ENCODE measurements at places on chromosomes 2 and 18.

GRCh38 chr2:54577035-54577434 lies 120.9 kb downstream of the SPTBN1 start:
- no peak for DNase-seq

DNA sequence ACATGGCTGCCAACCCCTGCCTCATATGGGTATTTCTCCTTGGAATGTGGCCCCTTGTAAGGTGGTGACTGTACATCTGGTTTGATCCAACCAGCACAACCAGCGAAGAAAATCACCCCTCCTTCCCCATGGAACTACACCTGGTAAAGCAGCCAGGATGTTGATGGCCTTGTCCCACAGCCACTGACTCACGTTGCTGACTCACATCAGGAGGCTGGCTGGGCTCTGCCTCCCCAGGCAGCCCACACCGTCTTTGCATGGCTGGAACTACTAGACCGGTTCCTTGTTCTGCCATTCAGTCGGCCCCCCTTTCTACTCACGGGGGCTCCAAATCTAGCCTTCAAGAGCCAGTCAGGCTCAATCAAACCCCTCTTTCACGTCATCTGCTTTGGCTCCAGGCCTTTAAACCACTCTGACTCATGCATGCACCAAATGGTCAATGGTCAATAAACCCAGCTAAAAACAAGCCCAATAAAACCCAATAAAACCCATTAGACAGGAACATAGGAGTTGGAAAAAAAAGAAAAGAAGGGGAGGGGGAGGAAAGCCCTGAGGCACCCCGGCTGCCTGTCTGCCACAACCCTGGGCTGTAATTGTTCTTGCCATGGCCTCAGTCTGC lies 114.8 kb downstream of the PLB1 start:
- DNase-seq, result no peak

DNA sequence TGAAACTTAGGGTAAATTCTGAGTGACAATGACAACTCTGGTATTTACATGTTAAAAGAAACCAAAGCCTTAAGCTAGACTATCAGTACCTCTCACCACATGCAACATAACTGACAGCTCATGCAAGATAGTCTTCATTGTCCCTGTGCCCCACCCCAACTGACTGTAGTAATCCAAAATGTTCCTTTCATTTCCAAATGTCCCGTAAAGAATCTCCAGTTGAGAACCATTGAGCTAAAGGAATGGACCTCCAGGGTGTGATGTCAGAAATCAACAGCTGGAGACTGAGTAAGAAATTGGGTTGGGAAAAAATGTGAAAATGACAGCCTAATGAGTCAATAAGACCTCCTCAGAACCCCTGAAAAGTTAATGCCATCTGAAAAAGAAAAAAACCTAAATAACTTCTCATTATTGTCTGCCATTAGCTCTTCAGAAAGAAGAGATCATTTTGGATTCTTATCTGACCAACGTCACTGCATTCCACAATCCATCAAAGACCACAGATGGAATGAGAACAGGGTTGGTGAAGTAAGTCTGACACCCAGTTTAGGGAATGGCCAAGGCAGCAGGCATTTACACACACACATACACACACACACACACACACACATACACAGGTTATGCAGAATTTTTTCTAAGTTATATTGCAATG lies 51.7 kb upstream of the ACVR2A start:
- DNase-seq, result no peak

DNA sequence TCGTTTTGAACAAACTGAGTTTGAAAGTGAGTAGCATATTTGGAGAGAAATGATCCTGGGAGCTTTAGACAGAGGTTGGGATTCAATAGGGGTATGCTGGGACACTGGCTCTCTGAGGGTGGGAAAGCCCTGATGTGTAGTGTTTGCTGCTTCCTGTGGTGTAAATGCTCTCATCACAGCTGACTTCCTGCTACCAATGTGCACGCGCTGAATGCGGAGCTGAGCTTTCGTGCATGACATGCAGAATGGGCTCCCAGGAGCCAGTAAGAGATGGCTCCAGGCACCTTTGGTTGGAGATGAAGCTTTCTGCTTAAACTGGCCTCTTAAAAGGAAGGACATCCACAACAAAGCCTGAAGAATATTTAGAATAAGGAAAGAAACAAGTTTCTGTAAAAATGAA lies 224.1 kb upstream of the CCDC150 start:
- DNase-seq, result no peak

DNA sequence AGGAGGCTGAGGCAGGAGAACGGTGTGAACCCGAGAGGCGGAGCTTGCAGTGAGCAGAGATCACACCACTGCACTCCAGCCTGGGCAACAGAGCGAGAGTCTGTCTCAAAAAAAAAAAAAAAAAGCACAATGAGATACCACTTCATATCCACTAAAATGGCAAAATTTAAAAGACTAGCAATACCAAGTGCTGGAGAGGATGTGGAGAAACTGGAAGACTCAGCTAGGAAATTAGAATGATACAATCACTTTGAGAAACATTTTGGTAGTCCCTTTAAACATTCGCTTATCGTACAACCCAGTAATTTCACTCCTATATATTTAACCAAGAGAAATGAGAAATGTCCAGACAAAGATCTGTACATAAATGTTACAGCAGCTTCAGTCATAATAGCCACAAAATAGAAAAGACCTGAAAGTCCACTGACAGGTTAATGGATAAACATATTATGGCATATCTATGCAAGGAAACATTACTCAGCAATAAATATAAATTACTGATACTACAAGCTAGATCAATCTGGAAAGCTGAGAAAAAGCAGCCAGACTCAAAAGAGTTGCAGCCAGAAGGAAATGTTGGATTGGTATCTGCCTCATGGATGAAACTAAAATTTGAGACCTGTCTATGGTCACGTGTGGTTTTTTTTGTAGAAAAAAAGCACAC lies 40.0 kb downstream of the WDSUB1 start:
- DNase-seq, result no peak

DNA sequence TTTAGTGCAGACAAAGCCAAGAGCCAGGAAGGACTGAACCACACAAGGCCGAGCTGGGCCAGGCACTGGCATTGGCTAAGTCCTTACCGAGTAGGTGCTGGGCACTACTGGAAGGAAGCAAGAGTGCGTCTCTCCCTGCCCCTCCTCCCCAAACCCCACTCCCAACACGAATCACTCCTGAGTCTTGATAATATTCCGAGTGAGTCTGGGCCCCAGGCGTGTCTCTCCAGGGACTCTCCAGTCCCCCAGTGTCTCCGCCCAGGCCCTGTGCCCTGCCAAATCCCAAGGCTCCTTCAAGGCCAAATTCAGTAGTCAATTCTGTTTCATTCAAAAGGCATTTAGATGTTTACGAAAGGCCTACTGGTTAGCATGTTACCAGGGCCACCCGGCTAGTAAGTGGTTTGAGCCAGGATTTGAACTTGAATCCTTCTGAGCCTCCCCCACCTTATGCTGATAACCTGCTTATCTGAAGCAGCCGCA lies 82.8 kb downstream of the GLI2 start:
- no peak for DNase-seq

- DNase-seq, result no peak
These were observed 80.8 kb downstream of the RAB31 start for GRCh38 chr18:9788860-9789259.

DNA sequence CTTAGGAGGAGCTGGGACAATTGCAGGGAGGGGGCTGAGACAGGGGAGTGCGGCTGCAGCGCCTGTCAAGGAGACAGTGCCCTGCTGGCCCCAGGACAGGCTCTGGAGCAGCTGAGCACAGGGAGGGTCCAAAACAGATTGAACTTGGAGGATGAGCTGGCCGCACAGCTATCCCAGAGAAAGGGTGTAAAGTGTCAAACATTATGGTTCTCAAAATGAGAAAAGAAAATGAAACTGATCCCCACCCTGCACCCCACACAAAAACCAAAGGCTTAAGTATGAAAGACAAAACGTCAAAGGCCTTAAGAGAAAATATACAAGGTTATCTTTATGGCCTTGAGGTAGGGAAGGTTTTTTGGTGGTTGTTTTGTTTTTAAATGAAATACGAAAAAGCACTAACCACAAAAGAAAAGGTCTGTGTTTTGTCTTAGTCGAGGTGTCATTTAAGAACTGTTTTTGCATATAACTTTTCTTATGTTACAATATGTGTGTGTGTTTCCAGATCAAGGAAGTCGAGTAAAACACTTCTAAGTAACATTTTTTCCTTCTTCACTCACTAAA lies 111.8 kb downstream of the HDAC4 start:
- no peak for DNase-seq

- no peak for DNase-seq
These were observed 495.6 kb upstream of the ZEB2 start for GRCh38 chr2:145015561-145015960.

Measured in T-helper 17 cell (primary cell).